COR-L47 (cell line): ENCODE measurements at places on chromosomes 2 and 18.

DNA sequence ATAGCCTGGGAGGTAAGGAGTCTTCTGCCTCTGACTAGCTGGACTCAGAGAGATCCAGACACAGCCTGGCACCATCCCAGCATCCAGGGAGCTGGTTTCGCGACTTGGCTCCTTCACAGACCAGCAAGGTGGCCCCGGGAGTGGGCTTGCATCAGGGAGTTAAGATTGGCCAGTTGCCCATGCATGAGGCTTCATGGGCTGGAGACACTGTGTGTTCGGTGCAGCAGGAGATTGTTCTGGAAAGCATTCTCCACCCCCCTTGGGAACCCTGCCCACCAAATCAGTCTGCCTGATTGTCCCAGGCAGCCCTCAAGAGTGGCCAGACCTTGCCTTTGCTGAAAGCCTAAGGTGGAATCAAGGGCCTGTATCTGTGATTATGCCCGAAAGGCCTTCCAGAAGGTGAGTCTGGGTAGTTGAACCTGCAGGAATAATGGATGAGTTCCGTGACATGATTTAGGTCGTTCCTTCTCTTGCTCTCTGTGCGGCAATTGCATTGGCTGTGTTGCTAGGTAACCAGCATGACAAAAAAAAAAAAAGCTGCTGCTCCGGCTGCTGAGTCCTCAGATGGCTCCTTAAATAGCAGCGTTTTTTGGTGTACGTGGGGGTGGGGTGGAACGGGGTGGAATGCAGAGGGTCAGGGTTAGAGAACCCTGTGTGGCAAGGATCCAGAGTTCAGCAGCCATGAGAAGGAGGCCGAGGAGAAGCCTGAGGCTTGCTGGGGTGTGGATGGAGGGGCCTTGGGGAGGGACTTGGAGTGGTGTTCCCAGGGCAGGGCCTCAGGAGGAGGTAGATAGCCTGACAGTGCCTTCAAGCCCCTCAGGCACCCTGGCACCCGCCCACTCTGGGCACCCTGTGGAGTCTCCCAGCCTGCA is 93.0 kb upstream of the MCFD2 start:
- DNase-seq: peak; percentile 43

DNA sequence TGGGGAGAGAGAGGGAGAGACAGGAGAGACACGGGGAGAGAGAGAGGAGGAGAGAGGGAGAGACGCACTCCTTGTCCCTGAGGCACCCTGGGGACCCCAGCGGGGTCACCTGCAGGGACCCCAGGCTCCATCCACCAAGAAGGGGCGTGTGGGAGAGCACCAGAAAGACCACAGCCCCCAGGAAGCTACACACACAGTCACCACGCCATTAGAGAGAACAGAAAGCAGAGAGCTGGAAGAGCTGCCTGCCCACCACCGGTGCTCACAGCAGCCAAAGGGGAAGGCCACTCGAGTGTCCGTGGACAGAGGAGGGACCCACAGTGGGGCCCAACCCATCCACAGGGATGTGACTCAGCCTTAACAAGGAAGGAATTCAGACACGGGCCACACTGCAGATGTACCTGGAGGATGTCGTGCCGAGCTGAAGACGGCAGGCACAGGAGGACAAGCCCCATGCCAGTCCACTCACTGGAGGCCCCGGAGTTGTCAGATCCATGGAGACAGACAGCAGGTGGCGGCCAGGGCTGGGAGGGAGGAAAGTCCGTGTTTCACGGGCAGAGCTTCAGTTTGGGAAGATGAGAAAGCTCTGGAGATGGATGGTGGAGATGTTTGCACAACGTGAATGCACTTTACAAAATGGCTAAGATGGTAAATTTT is 11.5 kb upstream of the NFATC1 start:
- no peak for DNase-seq

DNA sequence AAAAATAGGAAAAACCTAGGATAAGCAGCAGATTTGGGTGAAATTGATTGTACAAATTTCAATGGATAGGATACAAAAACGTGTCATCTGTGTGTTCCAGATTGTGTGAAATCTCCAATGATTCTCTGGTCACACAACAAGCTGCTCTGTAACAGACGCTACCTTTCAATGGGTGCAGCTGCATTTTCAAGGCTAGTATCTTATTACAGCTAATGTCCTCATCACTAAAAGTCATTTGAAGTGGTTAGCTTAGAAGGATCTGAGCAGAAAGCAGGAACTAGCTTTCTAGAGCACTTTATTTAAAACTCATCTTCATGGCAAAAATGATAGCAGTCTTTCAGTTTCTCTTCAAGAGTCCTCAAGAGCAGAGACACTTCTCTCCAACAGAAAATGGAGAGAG is 364.6 kb downstream of the LRP1B start:
- DNase-seq: no peak

DNA sequence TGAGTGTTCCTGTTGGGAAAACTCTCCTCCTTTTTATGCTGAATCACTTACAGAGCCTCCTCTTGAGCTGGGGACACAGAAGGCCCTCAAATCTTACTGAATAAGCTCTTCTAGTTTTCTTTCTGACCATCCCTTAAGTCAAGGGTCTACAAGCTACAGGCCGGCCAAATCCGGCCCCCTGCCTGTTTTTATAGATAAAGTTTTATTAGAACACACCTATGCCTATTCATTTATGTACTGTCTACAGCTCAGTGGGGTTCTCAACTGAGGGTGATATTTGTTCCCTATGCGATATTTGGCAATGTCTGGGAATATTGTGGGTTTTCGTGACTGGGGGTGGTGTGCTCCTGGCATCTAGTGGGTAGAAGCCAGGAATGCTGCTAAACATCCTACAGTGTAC is 14.0 kb downstream of the CDC42EP3 start:
- no peak for DNase-seq

DNA sequence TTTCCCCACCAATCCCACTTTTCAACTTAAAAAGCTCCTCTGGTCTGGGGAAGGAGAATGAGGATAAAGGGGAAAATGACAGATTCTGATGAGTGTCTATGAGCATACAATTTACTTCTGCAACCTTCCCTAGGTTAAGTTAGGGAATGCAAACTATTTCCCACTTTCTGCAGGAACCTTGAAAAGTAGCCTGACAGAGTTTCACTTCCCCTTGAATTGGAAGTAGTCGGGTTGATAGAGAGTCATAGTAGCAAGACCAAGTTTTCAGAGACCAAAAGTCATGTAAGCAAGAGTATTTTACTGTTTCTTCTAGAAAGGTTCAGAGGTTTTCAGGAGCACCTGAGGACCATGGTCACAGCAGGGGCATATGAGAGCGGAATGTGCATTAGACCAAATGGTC is 815.1 kb downstream of the CPS1 start:
- no peak for DNase-seq
